Inflammatory macrophage treated with lipopolysaccharide for 4 hours (primary cell): ENCODE measurements at places on chromosomes 3 and 15.

- DNase-seq = no peak
Observed at GRCh38 chr15:98233873-98234272, 273.4 kb downstream of the ARRDC4 start.

DNA sequence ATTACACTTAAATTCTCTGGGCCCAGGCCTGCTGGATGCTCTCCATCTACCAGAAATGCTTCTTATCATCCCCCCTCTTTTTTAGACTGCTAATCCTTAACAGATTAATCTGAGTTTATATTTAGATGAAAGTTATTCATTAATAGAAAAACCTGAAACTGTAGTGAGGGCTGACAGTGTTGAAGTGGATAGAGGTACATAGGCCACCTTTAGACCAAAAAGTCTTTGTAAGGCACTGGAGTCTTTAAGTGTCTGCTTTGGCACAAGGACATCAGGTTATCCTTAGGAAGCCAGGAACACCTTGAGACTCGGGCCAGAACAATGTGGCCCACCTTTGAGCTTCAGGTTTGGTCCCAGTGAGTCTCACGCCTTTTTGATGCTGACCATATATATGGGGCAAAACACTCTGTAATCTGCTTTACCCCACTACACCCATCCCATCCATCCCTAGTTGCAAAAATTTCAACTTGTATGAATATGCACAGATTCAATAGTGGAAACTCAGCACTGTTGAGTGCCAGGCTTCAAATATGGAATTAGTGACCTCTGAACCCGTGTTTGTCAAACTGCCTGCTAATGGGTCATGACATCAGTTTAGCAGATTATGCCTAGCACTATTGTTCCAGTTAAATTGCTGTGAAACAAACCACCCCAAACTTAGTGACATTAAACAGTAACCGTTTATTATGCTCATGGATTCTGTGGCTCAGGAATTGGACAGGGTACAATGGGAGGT, 44.0 kb downstream of the PDE8A start:
- DNase-seq = no peak

DNA sequence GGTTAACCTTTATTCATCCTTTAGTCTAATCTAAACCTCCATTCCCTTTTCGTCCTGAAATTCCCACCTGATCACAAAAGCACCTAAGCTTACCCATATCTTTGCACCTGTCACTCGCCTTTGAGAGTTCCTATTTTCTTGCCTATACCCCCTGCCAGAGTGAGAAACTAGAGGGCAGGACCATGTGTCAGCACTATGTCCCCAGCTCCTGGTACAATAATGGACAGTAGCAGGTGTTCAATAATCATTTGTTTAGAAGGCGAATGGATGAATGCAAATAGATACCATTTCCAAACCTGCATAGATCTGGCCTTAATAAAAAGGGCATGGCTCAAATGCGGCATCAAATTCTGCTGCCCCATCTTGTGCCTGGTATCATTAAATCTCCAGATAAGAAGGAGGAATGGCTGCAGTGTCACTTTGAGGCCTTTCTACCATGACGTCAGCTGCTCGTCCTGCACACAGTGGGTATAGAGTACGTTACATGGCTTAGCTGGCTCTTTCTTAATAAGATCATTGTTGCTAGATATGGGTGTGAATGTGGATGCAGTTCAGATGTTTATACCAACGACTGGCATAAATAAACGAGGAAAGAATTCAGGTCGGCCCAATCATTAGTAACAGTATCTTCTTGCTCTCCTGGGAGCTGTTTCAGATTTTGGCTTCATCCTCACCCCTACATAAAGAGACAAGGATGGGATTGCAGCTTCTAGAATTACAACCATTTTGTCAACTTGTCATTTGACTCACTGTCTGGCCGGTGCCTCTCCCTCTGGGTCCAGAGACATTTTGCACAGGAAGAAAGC, 148.7 kb downstream of the RORA start:
- no peak for DNase-seq

- DNase-seq = peak; percentile 2
Observed at GRCh38 chr3:103295974-103296570, 861.3 kb downstream of the ZPLD1 start.

GRCh38 chr3:111366515-111366914, 175.5 kb upstream of the CD96 start:
- DNase-seq = no peak

DNA sequence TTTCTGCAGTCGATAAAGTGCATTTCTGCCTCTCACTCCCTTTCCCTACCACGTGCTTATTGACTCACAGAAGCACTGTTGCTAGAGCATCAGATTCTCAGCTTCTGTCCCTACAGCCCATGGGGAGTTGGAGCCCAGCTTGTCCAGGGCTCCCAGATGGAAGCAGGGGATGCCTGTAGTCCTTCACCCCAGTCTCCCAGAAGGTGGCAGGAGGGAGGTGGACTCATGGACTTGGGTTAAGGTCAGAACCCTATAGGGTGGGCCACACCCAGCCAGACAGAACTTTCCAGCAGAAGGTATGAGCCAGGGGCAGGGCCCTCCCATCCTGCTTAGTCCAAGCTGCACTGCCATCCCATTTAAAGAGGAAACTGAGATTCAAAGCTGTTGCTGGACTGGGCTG, 33.1 kb upstream of the SEMA3F start:
- DNase-seq = no peak

GRCh38 chr3:193129607-193130006, 111.4 kb upstream of the PLAAT1 start:
- DNase-seq = no peak
